ENCODE measurements at places on chromosomes 13 and 19.
A peak's percentile ranks its signal among the peaks of the same experiment; 100 is the strongest.

DNA sequence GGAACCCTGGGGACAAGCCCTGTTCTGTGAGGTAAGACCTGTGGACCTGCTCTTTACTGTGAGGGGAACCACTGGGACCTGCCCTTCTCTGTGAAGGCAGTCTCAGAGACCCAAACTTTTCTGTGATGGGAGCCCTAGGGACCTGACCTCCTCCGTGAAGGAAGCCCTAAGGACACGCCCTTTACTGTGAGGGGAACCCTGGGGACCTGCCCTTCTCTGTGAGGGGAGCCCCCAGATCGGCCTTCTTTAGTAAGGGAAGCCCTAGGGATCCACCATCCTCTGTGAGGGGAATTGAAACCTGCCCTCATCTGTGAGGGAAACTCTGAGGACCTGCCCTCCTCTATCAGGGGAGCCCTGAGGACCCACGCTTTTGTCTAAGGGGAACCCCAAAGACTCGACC is 343.5 kb downstream of the UQCRFS1 start:
- DNase-seq: no peak

GRCh38 chr13:70889163-70889562 is 780.9 kb upstream of the KLHL1 start:
- no peak for DNase-seq

- DNase-seq: no peak
These were observed 248.2 kb downstream of the SHISA2 start for GRCh38 chr13:25803641-25804040.

GRCh38 chr13:20337884-20338551 is 105.9 kb upstream of the GJB6 start:
- no peak for DNase-seq

DNA sequence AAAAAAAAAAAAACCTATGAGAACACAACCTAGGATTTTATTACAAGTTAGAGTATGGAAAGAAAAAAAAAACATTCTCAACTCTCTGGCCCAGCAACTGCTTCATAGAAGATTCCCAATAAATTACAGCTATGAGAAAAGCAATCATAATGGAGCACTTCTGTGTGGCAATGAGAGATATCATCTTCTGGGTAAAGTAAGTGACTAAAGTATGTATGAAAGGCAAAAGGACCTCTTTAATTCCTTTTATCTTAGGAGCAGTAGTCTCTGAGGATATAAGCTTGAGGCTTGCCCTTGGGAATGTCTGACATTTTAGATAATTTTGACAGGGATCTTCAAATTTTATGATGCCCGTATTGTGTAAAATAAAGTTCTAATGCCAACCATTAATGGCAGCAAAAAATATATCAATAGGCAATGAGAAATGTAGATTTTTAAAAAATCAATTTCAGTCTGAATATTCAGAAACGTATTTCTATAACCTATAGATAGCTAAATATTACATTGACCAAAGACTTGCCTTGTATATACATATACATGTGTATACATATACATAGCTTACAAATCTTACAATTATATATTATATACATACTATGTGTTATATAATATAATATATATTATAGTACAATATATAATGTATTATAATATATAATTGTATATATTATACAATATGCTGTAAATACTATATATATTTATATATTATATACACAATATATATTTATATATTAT is 823.9 kb upstream of the SLITRK1 start:
- DNase-seq: no peak

DNA sequence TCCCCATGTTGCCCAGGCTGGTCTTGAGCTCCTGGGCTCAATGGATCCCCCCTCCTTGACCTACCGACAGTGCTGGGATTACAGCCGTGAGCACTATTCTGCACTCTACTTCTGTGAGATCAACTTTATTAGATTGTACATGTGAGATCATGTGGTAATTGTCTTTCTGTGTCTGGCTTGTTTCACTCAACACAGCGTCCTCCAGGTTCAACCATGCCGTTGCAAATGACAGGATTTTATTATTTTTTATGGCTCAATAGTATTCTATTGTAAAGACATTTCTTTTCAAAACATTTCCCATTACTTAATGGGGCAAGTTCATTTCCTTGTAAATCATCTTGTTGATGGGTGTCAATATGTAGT is 1.5 kb upstream of the OBI1 start:
- DNase-seq: no peak

GRCh38 chr13:101399365-101399764 is 16.9 kb downstream of the NALCN start:
- no peak for DNase-seq

DNA sequence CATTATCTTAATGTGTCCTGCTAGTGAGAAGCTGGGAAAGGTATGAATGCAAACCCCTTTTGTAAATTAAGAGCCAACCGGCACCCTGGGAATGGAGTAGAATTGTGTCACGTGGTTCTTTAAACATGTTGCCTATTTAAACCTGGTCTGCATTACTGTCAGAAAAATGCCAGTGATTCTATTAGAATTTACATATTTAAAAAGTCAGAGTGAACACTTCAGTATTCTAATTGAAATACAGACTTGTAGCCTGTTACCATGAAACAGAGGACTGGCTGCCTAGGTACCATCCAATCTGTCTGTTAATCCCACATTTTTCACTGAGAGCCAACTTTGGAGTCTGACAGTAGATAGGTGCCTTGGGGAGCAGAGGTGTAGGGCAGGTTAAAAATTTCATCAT is 652.3 kb upstream of the ARGLU1 start:
- no peak for DNase-seq

DNA sequence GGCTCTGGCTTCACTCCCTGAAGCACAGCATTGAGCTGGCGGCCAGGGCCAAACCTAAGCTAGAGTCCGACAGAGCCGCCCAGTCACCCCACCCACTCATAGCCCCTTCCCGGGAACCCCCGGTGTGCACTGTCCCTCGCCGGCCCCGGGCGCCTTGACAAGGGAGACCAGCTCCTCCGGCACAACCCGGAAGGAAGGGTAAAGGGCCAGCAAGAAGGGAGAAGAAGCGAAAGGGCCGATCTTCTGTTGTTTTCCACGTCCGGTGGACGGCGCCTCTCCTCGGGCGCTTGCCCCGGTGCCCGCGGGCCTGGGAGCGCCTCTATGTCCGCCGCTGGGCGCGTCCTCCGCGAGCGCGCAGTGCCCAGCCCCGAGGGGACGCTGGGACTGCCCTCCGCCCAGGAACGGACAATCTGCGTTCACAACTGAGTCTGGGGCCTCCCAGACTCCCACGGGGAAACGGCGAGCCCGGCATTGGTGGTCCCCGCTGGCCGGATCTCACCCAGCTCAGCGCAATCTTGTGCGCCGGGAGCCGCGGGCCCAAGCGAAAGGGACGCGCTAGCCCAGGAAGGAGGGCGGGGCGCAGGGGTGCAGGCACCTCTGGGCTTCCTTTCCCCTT is 172.5 kb upstream of the MIR17HG start:
- DNase-seq: no peak

GRCh38 chr19:34265221-34265650 is 10.9 kb downstream of the GARRE1 start:
- DNase-seq: no peak

GRCh38 chr19:10918359-10918758 is 10.1 kb downstream of the YIPF2 start:
- DNase-seq: no peak

- no peak for DNase-seq
These were observed 7.1 kb downstream of the UBE2S start for GRCh38 chr19:55400281-55401087.

GRCh38 chr19:16185768-16186123 is 536 bp downstream of the FAM32A start:
- DNase-seq: peak; percentile 25

DNA sequence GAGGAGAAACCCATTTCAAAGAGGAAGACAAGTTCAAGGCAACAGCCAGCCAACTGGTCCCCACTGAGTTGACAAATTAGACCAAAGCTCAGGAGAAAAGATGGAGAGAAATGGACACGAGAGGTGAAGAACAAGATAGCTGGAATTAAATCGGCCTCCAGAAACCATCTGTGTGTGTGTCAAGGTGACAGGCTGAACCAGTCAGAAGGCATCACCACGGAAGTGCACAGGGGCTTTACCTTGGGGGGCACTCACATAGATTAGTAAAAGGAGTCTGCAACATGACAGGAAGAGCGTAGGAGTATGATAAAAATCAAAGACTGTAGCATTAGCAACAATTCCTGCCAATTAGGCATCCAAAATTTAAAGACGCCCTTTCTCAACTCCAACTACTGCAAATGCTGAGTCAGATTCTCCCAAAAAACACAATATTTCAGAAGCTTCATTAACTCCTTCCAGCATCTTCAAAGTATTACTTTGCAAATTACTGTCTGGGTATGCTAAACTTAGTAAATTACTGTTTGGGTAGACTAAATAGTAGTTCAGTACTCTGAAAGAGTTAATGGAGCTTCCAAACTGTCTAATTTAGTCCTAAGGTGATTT is 66.2 kb downstream of the FOXO1 start:
- peak; percentile 15 for DNase-seq

- no peak for DNase-seq
These were observed 642.7 kb upstream of the ARGLU1 start for GRCh38 chr13:107210723-107211030.

GRCh38 chr19:2640563-2641331 is 61.7 kb downstream of the GNG7 start:
- no peak for DNase-seq

DNA sequence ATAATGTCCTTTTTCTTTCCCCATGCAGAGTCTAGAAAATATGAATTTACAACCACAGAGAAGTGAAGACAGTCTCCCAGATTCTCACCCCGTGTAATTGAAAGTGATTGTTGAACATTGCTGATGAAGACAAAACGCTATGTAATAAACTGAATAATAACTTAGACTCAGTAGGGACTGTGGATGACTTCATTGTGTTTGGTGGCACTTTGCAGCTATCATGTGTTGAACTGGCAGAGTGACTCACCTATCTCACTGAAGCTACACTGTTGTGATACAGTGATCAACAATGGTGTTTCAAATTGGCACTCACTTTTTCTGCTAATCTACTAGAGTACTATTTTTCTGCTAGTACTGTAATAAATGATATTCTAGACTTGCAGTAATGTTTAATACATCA is 261.3 kb downstream of the DACH1 start:
- no peak for DNase-seq

- DNase-seq: no peak
These were observed 968.8 kb downstream of the TUBA3C start for GRCh38 chr13:18212873-18213272.

- DNase-seq: no peak
These were observed 242.2 kb downstream of the B3GLCT start for GRCh38 chr13:31441800-31442510.

DNA sequence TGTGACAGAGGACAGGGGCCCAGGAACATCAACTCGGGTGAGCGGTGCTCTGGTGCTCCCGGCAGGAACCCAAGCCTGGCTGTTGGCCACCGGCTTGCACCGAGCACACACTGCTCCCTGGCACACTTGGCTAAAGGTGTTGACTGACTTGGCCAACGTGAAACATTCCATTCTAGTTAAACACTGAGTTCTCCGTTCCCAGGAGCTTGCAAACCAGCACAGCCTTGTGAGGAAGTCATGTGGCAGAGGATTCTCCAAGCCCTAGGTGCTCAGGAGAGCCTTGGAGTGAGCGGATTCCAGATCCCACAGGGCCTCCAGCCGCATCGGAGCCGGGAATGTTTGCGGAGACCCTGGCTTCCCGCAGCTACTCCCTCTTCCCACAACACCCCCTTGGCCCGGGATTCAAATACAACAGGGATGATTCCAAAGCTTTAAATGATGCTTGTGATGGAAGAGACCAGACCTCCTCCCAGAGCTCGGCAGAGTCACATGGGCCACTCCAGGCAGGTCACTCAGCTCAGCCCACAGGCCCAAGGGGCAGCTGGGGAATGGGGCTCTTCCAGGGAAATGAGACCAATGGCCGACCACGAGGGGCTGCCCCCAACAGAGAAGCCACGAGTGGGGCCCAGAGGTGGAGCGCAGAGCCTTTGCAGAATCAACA is 2.9 kb downstream of the C13orf46 start:
- no peak for DNase-seq

GRCh38 chr19:4456476-4456842 is 1.1 kb downstream of the UBXN6 start:
- DNase-seq: no peak

GRCh38 chr13:75803164-75803611 is 167.1 kb downstream of the LMO7 start:
- no peak for DNase-seq

DNA sequence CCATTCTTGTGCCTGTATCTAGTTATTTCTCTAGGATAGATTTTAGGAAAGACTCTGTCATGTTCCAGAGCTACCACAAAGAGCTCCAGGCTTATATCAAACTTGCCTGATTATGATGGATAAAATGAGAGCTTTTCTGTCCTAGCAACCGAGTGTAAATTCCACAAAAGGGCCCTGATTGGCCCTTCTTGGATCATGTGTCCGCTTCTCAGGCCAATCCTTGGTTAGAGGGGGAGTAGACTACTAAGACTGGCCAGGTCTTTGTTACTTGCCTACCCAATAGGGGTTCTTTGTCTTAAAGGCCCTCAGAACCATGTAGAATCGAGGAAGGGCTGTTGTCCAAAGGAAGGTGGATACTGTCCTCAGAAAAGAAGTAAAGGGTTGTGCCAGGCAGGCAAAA is 2.4 kb downstream of the DHX34 start:
- DNase-seq: no peak

- no peak for DNase-seq
These were observed 40.3 kb downstream of the RASL11A start for GRCh38 chr13:27310946-27311345.

DNA sequence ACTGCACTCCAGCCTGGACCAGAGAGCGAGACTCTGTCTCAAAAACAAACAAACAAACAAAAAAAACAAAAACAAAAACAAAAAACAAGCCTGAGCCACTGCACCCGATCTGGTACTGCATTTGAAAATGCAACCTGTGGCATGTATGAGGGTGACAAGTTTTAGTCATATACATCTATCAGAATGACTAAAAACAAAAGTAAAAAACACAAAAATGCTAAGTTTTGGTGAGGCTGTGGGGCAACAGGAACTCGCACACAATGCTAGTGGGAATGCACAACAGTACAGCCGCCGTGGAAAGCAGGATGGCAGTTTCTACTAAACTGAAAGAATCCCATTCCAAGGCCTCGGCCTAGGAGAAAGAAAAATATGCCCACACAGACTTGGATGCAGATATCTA is 7.8 kb downstream of the EBPL start:
- DNase-seq: no peak

DNA sequence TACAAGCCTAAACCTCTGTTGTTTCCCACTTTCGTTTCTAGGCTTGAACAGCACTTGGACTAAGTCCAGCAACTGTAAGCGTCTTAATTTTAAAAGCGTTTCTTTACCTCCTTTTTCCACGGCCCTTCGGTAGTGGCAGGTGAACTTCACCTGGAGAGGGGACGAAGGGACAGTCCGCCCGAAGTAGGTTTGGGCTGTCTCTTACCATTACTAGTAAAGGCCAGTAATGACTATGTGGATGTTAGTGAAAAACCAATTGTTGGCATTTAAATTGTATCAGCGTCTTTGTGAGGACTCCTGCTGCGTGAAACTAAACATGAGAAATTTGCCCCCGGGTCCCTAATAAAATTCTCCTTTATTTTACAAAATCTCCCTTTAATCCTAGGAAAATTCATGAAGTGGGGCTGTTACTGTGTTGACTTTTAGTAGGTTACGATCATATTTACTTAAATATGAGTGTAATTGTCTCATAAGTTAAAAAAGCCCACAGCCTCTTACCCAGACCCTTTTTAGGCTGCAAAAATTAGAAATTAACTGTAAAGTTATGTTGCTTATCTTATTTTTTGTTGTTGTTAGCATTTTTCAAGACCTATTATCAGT is 983 bp downstream of the ITM2B start:
- DNase-seq: no peak

All from activated CD8-positive, alpha-beta memory T cell treated with anti-CD3 and anti-CD28 coated beads for 4 hours (primary cell).